ENCODE measurements at places on chromosomes 4 and X. TPM values are rescaled to one million over a fixed set of nuclear protein-coding genes. Genes with fewer than 3 reads are reported as not detected.

DNA sequence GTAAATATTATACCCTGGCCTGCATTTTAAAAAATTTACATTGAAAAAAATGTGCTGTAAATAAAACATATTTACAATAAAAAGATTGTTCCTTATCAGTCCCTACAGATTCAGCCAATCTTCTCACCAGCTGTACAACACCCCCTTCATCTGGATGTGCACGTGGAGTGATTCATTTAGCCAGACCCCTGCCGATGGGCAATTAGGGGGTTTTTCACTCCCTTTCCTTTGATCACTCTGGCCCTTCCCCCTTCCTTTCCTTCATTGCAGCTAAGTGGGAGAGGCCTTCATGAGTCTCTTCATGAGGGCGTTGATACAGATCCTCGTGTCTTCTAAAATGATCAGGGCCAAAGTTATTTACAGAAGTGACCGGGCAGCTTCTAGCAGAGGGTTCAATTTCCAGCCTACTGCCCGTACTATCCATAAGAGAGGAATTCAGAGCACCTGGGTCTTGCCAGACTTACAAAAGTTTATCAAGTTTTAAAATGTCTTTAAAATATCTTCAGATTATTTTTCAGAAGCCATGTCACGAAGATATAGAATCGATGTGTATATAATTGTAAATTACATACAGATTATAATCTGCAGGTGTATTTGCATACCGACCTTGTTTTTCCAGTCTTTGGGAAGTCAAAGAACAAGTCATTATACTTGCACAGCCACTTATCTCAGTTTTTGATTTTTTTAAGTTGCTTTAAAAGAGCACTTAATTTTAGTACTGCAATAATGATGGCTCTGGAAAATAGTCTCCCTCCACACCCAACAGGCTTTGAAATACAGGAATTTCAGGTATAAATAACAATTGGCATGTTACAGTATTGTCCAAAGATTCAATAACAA is 21.4 kb upstream of the RASL11B start:
- DNase-seq, result no peak

Gene IQSEC2
- total RNA-seq, result 15.6 TPM

GRCh38 chr4:31929676-31930345 is 1209.6 kb downstream of the PCDH7 start:
- peak; percentile 40 for DNase-seq

DNA sequence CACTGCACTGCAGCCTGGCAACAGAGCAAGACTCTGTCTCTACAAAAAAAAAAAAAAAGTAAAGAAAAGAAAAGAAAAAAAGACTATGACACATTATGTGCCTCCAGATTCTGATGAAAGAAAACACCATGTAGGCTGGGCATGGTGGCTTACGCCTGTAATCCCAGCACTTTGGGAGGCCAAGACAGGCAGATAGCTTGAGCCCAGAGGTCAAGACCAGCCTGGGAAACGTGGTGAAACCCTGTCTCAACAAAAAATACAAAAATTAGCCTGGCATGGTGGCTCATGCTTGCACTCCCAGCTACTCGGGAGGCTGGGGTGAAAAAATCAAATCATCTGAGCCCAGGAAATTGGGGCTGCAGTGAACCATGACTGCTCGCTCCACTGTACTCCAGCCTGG is 19.4 kb downstream of the THOC2 start:
- no peak for DNase-seq

Gene RBM47
- total RNA-seq, result 83.5 TPM

Gene KLHL15
- total RNA-seq, result 6.2 TPM

Gene RAB33A
- 0.58 TPM for total RNA-seq

GRCh38 chr4:96626023-96626422 is 786.1 kb downstream of the PDHA2 start:
- DNase-seq, result no peak

DNA sequence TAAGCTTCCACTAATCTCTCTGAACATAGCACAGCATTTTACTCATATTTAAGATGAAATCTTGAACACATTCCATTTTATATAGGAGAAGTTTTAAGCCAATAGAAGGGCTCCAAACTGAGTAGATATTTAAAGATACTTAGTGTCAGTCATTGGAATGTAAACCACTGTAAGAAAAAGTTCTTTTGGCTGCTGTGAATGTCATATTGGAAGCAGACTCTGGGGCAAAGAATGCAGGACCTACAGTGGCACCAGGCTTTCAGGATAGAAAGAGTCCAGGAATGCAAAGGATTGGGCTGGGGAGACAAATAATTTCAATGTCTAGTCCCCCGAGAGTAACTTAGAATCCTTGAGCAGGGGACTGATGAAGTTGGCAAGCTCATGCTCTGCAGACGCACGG is 1047.7 kb downstream of the STIM2 start:
- DNase-seq, result no peak

GRCh38 chr4:17823871-17824669 is 13.3 kb downstream of the NCAPG start:
- DNase-seq, result no peak

Gene C4orf54
- 0.12 TPM for total RNA-seq

GRCh38 chr4:119113033-119113655 is 22.5 kb upstream of the MYOZ2 start:
- DNase-seq, result no peak

- no peak for DNase-seq
These were observed 211.9 kb upstream of the EOLA2 start for GRCh38 chrX:150150076-150150779.

DNA sequence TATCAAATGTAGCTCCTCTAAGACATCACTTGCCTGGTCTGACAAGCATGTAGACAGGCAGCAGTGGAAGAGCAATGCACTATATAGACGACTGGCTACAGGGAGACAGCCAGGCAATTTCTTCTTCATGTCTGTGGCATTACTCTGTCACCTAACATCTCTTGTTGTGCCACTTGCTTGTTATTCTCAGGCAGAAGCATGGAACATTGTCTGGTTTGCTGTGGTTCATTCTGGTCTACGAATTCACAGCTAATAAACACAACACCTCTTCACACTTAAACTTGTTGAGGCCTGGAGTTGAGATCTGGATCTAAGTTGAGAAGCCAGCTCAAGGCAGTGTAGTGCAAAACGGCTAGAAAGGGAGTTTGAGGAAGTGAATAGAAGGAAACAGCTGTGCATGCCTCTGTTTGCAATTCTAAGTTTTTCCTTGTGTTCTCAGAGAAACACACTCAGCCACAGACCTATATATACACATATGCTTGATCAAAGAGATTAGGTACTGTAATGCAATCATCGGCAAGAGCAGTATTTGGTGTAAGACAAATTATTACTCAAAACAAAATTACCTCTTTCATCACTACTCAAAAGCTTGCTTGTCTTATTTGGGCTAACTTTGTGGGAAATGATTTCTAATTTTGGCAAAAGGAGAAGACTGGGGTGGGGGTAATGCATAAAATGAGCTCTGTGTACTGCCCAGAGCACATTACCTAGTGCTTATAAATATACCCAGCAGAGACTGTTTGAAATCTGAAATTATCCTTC is 243.8 kb downstream of the PPP3CA start:
- no peak for DNase-seq

Gene PAK3
- total RNA-seq, result 2.1 TPM

GRCh38 chr4:153265306-153266047 is 61.2 kb downstream of the TRIM2 start:
- no peak for DNase-seq

DNA sequence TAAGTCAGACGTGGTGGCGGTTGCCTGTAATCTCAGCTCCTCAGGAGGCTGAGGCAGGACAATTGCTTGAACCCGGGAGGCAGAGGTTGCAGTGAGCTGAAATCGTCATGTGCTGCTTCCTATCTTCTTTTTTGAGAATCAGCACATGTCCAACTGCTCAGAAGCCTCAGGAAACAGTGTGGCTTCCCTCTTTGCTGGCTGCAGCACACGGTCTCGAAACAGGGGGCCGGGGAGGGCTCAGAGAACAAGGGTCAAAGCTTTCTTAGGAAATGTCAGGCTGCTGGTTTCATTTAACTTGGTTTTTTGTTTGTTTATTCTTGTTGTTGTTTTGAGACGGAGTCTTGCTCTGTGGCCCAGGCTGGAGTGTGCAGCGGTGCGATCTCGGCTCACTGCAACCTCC is 31.3 kb downstream of the CRLF2 start:
- no peak for DNase-seq

GRCh38 chr4:15976456-15977447 is 13.8 kb upstream of the FGFBP2 start:
- no peak for DNase-seq

DNA sequence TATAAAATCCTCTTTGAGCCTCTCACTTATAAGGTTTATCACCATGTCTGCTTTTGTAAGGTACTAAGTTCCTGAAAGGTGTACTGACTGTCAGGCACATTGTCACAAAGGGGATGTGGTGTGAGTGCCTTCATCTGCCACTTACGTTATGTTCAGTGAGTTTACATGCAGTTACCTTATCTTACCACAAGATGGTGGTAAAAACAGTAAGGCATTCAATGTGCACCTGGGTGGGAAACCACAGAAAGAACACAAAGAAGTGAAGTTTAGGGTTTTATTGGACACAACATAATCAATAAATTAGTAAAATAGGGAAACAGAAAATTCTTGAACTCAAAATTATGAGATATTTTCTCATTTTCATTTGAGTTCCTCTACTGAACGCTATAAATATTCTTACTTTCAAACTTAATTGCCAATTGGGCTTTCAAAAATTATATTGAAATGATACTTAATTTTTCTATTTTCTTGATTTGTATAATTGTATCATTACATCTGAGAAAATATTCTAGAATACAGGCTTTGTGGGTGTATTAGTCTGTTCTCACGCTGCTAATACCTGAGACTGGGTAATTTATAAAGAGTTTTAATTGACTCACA is 650.8 kb downstream of the PCDH7 start:
- DNase-seq, result peak; percentile 43

DNA sequence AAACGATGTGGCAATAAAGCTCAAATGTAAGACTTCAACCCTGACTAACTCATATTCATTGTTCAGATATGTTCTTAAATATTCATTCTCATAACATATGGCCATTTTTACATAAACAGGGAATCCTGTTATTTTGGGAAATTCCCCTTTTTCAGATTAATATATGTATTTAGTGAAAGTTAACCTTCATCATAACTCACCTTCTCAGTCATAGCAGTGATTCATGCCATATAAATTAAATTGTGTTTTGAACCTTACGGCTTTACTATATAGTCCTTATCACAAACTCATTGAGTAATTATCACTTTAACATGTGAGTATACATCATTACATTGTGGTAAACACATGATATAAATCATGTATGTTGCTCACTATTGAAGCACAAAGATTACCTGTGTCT is 392.5 kb upstream of the TRAM1L1 start:
- DNase-seq, result no peak

Gene GLRA3
- total RNA-seq, result not detected

- DNase-seq, result no peak
These were observed 2.9 kb downstream of the UGT8 start for GRCh38 chr4:114601304-114602052.

DNA sequence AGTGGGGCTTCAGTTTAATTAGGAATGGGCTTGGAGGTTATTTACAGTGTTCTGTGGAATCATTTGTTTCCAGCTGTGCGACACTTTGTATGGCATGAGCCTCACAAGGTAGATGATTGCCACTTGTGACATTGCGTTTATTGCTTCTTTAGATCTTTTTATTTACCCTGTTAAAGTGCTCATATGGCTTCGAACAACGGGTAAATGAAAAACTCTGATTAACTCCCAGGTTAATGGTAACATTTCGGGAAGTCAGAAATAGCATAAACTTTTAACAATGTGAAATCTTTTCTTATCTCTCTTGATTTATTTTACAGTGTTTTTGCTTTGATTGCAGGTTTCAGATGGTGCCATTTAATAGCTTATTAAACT is 494.3 kb downstream of the IDS start:
- DNase-seq, result no peak

Gene TMEM255A
- total RNA-seq, result 1.8 TPM

Gene FRG2
- not detected for total RNA-seq

- no peak for DNase-seq
These were observed 2.8 kb downstream of the ERVMER34-1 start for GRCh38 chr4:52748432-52748831.

GRCh38 chr4:82711158-82711785 is 87.3 kb downstream of the SCD5 start:
- no peak for DNase-seq

DNA sequence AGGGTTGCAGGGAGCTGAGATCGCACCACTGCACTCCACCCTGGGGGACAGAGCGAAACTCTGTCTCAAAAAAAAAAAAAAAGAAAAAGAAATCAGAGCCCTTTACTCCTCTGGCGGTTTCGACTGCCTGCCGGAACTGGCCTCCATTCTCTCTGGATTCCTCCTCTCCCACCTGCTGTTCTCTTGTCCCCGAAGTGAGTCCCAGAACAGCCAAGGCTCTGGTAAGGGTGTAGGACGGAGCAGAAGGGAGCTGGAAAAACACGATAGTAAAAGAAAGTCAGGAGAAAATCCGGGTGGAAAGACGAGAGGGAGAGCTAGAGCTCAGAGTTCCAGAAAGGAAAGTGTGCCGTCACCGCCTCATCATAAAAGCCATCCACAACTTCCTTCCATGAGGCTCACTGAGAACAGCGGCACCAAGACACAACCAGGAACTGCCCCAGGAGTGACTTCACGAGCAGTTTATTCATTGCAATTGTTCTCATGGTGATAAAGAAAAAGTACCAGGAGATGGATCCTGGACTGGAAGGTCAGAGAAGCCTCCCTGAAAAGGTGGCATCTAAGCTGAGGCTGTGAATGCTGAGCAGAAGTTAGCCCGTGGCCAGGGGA is 12.3 kb downstream of the TLR3 start:
- no peak for DNase-seq

DNA sequence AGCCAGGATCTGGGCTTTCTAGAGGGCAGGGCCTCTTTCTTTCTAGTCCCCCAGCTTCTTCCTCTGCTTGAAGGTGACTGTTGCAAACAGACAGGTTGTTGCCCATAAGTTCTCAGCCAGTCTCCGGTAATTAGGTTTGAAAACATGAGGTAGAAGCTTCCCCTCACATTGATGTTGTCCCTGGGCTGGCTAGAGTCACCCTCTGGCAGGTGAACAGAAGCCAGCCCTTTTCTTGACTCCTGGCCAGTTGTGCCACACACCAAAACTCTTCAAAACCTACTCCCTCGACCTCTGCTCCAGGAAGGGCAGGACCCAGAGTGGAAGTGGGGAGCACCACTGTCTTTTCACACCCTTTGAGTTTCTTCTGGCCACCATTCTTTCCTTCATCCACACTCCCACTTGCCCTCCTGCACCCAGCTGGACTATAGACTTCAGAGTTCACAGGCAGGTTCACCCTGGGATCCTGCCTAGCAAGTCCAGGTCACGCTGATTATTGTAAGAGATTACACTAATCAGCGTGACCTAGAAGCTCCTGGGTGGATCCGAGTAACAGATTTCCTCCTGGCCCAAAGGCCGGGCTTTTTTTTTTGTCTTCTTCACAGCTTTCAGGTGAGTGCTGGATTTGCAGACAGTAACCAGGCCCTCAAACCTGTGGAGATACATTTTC is 37.4 kb upstream of the ARHGAP6 start:
- no peak for DNase-seq

- DNase-seq, result no peak
These were observed 549.9 kb upstream of the AMOT start for GRCh38 chrX:113390531-113390930.

GRCh38 chrX:25156323-25156722 is 140.6 kb upstream of the ARX start:
- DNase-seq, result no peak

GRCh38 chr4:176443117-176443516 is 123.4 kb downstream of the SPCS3 start:
- no peak for DNase-seq

- DNase-seq, result no peak
These were observed 108.0 kb downstream of the LRBA start for GRCh38 chr4:150906987-150907633.

Gene GAB3
- 15.0 TPM for total RNA-seq

Gene TLR2
- 170 TPM for total RNA-seq

All from left lung (tissue), 14 donors.